ENCODE measurements at places on chromosomes 6 and 20.

DNA sequence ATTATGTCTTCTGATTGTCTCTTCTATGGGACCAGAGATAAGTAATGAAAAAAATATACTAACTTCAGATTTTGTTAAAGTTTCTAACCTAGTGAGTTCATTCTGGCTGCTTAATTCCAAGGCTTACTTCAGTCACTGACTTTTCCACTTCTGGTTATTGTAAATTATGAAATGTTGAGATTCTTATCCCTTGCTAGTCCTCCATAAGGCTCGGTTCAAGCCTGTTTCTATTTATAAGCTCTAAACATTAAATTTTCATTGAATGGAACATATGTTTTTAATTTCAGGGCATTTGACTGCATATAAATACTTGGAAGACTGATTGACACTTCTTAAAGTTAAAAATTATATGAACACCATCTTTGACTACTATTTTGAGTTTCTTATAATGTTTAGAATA lies 23.6 kb upstream of the NKAIN2 start:
- no peak for DNase-seq

DNA sequence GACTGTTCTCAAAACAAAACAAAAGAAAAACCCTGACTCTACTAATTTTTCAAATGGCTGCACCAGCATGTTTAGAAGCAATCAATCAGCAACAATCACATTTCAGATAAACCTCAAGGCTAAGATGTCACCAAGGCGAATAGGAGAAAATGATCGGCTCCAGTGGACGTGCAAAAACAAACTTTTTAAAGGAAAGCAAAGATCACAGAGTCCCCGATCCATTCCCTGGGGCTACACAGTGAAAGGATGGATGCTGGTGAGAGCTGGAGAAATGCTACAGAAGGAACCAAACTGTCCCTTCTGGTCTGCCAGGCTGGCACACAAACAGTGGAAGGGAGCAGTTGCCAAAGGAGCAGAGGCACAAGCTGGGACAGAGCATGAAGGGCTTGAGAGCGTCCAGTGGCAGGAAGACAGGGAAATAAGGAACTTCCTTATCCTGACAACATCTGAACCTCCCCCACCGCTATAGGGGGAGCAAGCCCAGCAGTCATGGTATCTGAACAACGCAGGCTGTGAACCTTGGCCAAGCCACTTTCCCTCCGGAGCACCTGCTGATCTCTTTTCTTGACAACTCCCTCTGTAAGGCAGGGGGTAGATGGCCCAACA lies 73.7 kb upstream of the HIVEP1 start:
- DNase-seq: no peak

GRCh38 chr20:51160821-51161220 lies 137.9 kb upstream of the KCNG1 start:
- no peak for DNase-seq

GRCh38 chr6:98808541-98809210 lies 25.7 kb upstream of the POU3F2 start:
- no peak for DNase-seq

- no peak for DNase-seq
These were observed at the start of gene MYT1 for GRCh38 chr20:64164123-64164836. MYT1 (plus strand) TSS chr20:64164452; CDS start chr20:64198862, 34,410 bp downstream.

GRCh38 chr6:93927731-93928130 lies 508.4 kb upstream of the EPHA7 start:
- DNase-seq: no peak

- no peak for DNase-seq
These were observed 40.7 kb downstream of the PRR18 start for GRCh38 chr6:166267526-166267925.

DNA sequence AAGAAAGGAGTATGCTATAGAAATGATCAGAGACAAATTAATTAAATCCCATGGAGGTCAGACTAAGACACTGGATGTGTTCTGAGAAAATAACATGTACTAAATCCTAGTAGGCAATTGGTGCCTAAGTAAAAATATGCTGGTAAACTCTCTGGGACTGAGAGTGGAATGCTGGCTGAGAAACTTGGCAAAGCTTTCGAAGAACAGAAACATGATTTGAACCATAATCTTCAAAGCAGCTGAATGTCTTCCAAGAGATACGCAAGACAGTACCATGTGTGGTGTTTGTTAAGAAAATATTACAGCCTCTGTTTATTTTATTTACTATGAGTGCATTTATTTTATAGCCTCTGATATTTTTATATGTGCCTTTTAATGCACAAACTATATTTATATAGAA lies 55.2 kb downstream of the EFHC1 start:
- no peak for DNase-seq

- DNase-seq: peak; percentile 72
These were observed 336.8 kb downstream of the HDGFL1 start for GRCh38 chr6:22906091-22906549.

GRCh38 chr6:126181890-126182289 lies 158.0 kb upstream of the CENPW start:
- no peak for DNase-seq

GRCh38 chr6:34955442-34955841 lies 66.4 kb downstream of the ANKS1A start:
- DNase-seq: no peak

GRCh38 chr6:52399511-52400312 lies 20.4 kb upstream of the EFHC1 start:
- DNase-seq: no peak

DNA sequence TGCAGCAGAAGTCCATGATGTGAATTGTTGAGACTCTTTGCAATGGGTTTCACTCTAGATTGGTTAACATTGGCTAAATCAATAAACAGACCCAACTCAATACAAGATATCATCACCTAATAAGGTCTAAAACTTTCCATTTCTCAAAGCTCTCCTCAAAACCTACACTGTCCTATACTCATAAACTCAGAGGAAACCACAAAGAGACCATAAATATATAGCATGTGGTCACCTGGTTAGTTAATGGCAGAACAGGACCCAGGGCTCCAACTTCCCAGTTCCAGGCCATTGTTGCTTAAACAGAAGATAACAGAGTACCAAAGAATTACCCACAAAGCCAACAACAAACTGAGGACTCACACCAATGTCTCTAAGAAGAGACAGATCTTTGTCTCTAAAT lies 12.0 kb downstream of the RTN4IP1 start:
- DNase-seq: no peak

DNA sequence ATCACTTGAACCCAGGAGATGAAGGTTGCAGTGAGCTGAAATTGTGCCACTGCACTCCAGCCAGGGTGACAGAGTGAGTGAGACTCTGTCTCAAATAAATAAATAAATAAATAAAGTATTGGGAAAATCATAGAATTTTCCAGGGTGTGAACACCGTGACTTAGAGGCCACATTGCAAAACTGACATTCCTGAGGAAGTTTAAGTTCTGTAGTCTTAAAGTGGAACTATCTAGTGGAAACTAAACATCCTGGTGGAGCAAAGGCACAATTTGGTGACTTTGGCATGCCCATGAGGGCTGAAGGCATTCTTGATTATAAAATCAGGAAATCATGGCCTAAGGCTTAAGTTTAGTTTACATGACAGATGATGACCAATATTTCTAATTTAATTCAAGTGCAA lies 32.7 kb upstream of the MCM3 start:
- no peak for DNase-seq

GRCh38 chr6:88499845-88500699 lies 333.9 kb upstream of the CNR1 start:
- no peak for DNase-seq

DNA sequence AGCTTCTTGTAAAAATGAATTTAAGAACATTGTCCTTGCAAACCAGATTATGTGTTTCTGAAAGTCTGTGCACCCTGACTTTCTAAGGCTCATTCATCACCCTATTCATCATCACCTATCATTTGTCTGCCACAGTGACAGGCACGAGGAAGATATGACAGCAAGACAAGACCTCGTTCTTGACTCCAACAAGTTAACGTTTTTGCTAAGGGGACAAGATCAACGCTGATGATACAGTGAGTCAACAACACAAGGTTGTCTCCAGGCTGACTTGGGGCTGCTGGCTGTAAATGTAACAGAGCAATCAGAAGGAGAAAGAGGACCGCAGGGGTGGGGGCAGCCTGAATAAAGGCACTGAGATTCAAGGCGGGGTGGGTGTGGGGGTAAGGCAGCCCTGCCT lies 94.2 kb downstream of the FOXC1 start:
- DNase-seq: no peak

GRCh38 chr6:38935051-38935450 lies 113.5 kb upstream of the GLP1R start:
- no peak for DNase-seq

GRCh38 chr6:157634546-157634945 lies 188.5 kb upstream of the SNX9 start:
- no peak for DNase-seq

GRCh38 chr6:148317739-148318138 lies 24.9 kb upstream of the SASH1 start:
- no peak for DNase-seq

GRCh38 chr6:91185072-91185471 lies 598.2 kb upstream of the MAP3K7 start:
- DNase-seq: no peak

DNA sequence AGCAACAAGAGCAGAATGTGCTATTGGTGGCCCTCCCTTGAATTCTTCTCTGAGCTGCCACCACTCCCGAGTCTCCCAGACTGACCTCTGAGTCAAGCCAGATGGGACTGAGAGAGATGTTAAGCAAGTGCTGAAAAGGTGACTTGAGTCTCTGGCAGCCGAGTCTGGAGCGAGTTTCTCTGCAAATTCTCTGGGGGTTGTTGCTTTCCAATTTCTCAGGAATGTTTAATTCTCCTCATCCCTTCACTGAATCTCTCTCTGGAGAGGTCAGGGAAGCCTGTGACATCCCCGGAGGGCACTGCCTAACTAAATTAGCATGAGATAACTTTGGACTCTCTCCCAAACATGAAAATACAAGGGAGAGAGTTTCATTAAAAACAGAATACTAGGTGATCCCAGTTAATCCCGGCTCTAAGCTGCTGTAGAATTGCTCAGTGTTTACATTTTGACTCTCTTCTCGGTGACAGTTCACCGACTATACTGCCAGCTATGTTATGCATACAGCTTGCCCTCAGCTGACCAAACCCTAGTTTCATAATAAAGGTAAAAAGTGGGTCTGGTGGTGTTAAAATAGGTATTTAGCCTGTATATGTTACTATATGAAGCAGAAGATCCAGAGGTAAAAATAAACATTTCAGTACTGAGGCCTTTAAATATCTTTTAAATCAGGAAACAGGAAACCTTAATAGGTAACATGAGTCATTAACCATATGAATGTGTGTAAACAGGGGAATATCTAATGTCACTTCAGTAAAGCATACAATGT lies 157.9 kb downstream of the FOXC1 start:
- no peak for DNase-seq

GRCh38 chr20:14470231-14470899 lies 133.0 kb upstream of the FLRT3 start:
- no peak for DNase-seq

- no peak for DNase-seq
These were observed 35.5 kb upstream of the ZFAND3 start for GRCh38 chr6:37783856-37784584.
